Fibroblast of skin of scalp (primary cell): ENCODE measurements at places on chromosomes 4 and X.

DNA sequence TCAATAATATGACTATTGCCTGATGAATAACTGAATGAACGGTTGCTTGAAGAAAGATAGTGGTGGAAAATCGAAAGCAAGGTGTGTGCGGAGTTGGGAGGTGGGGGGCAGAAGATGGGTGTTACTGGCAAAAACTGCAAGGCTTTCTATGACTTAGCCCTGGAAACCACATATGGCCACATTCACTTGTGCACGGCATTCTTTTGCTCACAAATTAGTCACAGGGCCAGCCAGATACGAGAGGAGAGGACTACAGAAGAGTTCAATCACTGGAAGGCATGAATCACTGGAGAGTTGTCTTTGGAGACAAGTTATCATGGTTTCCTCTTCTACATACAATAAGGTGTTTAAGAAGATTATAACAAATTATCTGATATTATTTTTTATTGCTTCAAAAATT, 626.5 kb upstream of the CPEB2 start:
- DNase-seq: peak; percentile 33

- no peak for DNase-seq
Observed at GRCh38 chr4:77731656-77732055, 87.5 kb downstream of the CNOT6L start.

DNA sequence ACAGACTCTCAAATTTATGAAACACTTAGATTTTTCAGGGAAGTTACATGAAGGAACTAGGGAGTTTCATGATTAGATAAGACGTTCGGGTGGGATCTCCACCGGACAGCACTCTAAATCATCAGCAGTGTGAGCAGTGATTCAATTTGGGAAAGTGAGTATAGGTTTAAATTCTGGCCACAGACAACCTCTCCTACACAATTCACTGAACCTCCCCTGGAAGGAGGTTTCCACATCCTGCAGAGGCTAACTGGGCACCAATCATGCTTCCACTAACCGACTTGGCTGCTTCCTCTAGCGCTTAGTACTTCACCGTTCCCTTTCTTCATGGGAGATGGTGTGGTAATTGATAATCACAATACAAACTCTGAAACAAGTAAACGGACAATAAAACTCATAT, 5.6 kb downstream of the CXCL9 start:
- DNase-seq: no peak

GRCh38 chrX:130159776-130160175, 5.9 kb downstream of the AIFM1 start:
- no peak for DNase-seq

DNA sequence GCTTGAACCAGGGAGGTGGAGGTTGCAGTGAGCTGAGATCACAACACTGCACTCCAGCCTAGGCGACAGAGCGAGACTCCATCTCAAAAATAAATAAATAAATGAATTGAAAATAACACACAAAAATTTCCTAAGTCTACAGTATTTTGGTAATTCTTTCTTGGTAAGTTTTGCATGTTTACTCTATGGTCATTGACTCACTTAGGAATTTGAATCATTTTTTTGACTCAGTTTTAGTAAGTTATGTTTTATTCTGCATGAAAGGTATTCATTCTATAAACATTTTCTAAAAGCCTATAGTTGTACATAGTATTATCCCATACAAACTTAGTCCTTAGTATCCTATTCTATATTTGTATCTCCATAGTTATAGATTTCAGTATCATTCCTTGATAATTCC, 772.9 kb upstream of the SLIT2 start:
- DNase-seq: peak; percentile 75

DNA sequence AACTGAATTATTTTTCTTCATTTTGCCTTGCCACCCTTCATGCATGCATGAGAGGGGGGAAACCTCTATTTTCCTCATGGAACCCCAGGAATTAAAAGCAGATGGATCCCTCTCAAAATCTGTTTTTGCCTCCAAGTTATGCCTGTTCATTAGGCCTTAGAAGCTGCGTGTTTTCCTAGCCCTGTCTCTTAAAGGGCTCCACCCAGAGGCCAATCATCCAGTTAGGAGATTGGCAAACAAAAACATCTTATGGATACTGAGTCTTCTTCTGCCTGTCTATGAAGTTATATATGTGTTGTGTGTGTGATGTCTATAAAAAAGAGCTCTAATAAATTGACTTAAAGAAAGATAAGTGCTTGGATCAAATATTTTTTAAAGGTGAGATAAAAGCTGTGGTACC, 142.9 kb downstream of the ANAPC10 start:
- no peak for DNase-seq

- no peak for DNase-seq
Observed at GRCh38 chr4:182328505-182328904, 85.3 kb downstream of the TENM3 start.

DNA sequence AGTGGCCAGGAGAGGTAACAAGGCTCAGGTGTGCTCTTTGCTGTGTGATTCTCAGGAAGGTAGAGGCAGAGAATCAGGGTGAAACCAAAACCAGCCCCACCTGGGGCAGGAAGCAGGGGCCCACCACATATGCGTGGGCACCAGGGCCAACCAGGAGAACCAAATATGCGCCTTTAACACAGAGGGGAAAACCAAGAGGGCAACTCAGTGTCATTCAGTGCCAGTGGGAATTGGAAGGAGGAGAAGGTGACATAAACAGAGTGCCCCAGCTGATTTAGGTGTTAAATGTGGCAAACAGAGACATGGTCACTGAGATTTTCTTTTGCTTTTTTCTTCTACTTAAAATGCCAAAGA, 106.8 kb upstream of the MAMLD1 start:
- no peak for DNase-seq

DNA sequence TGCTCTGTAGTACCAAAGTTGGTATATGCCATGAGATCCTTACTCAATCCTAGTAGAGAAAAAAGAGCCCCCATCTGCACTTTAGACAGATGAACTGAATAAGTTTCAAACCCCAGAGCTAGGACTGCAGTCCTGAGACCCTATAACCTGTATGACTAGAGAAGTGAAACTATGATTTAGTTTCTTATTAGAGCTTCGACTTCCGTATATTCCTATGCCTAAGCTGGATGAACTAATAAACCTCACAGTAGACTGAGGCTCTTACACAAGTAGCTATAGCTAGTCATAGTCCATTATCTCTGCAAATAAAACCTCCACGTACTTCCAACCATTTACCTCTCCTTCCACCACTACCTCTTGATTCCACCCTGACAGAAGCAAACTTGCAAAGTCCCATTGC, 6.3 kb upstream of the OTUD4 start:
- DNase-seq: no peak

- peak; percentile 13 for DNase-seq
Observed at GRCh38 chr4:52751487-52751911, 274 bp upstream of the ERVMER34-1 start.

GRCh38 chr4:76902233-76902890, 4.4 kb upstream of the SOWAHB start:
- DNase-seq: no peak

- peak; percentile 95 for DNase-seq
Observed at GRCh38 chr4:76658231-76659102, 223.4 kb downstream of the SHROOM3 start.

- peak; percentile 1 for DNase-seq
Observed at GRCh38 chr4:77418333-77418732, 187.3 kb upstream of the CXCL13 start.

DNA sequence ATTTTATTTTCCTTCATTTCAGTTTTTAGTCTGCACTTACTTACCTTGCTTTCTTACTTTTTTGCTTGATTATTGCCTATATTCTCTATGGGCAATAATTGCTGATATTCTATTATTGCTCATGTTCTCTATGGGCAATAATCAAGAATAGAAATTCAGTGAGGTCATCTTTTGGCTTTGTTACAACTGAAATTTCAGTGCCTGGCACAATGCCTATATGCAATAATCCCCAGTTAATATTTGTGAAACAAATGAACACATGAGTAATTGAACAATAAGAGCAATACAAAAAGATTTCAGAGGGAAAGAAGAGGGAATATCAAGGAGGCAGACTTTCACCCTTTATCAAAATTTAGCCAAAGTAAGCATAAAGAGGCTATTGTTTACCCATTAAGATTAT, 48.6 kb upstream of the ARSJ start:
- no peak for DNase-seq

DNA sequence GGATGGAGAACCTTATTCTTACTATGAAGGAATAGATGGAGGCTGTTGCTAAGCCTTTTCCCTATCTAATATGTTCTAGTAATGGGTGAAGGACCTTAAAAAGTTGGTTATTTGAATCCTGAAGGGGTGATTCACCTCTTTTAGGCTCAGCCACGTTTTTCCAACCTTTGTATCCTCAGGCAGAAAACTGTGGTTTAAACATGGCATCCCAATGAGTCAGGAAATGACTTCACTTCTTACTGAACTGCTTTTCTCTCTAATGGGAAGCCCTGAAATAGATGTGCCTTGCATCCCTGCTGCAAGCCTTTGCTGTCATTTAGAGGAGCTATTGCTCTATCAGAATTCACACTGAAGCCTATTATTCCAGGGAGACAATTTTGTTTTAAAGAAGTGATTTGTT, 191.0 kb upstream of the ARX start:
- DNase-seq: peak; percentile 22

DNA sequence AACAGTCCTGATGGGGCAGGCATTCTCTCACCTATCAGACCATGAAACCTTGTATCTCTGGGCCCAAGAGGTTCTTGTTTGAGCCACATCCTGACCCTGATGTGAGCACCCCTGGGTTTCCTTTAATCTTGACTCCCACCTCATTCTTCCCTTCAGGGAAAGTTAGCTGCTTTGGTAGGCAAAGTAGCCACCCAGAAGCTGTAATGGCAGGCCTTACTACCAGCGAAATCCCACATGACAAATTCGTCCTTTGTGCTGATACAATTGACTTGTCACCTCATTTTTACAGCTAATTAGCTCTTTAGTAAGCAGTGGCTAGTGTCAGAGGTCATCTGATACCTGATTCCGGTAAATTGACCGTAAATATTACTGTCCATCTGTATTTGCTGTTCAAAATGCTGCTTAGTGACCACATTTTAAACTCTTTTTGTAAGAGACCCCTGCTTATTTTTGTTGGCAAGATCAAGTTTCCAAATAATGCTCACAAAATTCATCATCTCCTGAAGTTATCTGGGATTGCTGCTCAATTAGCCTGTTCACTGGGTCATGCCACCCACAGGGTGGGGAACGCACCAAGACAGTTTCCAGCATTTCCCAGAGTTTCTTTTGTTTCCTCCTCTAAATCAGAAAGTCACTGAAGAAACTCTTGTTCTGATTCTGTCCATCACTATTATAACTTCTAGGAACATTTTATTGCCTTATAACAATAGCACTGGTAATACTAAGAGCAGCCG, 329.7 kb downstream of the GPAT3 start:
- DNase-seq: no peak

- DNase-seq: peak; percentile 55
Observed at GRCh38 chr4:48141048-48141447, 7.0 kb upstream of the TXK start.

DNA sequence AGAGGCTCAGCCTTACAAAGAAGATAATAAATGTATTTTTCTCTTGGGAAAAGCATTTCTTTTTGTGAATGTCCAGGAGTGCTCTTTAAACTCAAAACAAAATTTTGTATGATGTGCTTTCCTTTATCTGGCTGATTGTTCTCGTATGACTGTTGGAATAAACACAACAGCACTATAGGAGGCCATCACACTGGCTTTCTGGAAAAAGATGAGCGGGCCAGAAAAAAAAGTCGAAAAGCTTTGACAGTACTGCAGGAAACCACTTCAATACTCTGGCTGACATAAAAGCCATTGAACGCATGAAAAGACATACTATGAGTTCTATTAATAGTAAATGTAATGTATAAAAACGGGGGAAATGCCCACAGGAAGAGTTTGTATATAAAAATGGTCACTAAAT, 64.7 kb upstream of the CTSO start:
- no peak for DNase-seq

DNA sequence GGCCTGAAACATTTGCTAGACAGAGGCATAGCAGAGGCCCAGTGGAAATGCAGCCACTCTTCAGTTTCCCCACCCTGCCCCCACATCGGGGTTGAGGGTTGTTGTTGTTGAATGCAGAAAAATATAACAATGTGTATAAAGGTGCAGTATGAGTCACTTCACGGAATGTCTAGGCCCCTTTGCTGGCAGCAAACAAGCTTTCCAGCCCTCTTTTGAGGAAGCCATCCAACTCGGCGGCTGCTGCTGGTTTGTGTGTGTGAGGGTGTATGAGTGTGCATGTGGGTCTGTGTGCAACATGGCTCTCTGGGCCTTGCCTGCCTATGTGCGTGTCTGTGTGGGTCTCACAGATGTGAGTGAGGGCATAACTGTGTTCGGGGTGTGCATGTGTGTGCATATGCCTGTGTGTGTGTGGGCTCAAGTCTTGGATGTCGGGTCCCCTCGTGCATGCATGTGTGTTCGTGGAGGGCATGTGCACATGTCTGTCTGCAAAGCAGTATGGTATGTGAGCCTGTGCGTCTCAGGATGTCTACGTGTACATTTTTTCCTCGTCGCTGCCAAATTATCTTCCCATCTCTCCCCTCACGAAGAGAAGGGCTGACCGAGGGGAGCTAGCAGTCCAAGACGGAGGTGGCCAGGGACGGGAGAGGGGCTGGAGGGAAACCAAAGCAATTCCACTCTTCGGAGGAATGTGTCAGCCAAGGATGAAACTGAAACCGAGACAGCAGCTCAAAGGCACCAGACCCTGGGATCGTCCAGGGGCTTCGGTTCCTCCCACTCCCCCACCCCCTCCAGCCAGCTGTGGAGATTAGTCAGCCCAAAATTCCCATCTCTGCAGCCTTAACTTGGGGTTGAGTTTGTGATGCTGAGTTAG, 8.4 kb upstream of the ELF4 start:
- peak; percentile 65 for DNase-seq
